ENCODE measurements at places on chromosomes 5 and 9.
A peak's percentile ranks its signal among the peaks of the same experiment; 100 is the strongest.

- no peak for DNase-seq
Observed at GRCh38 chr9:137720571-137721110, 101.8 kb downstream of the EHMT1 start.

GRCh38 chr5:135952683-135953082 lies 2.1 kb downstream of the LECT2 start:
- DNase-seq = no peak

DNA sequence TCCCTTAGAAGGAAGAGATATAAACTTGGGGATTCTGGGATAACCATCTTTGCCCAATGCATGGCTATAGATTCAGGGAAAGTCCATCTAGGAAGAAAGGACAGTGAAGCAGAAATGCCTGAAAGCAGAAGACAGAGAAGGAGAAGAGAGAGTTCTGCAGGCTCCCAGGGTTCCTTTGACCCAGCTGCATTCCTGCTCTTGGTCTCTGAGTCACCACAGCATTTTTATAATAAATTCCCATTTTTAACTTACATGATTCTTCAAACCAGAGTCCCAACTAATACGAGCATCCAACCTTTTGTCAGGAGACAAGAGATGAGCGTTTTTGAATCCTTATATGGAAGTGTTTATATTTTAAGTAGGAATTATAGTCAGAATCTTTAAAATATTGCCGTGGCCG lies 12.0 kb upstream of the AOPEP start:
- DNase-seq = no peak

DNA sequence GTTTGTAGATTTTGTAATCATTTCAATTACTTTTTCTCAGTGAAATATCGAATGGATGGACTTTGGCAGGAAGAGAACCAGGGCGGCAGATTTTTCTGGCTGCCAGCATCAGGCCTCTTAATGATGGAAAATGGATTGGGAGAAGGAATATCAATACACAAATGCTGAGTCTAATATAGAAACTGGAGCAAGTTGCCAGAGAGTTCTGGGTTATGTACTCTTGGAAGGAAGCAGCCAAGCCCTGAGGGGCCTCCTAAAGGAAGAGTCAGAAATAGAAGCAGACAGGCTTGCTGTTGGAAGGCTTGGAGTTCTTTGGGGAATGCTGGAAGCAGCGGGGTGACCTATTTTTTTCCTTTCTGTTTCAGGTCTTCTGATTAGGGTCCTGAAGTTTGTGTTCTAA lies 428.6 kb downstream of the DMAC1 start:
- DNase-seq = no peak

DNA sequence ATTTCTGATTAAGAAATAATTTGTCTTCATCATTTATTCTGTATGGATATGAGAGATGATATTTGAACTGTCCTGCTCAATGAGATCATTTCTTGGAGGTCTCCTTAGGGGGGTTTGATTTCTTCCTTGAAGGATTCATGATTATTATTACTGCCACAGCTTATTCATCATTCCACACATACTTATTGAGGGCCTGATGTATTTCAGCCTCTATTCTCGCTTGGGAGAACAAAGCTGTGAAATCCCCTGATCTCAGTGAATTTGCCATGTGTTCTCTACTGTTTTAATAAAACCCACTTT lies 36.9 kb downstream of the PARP8 start:
- DNase-seq = no peak

DNA sequence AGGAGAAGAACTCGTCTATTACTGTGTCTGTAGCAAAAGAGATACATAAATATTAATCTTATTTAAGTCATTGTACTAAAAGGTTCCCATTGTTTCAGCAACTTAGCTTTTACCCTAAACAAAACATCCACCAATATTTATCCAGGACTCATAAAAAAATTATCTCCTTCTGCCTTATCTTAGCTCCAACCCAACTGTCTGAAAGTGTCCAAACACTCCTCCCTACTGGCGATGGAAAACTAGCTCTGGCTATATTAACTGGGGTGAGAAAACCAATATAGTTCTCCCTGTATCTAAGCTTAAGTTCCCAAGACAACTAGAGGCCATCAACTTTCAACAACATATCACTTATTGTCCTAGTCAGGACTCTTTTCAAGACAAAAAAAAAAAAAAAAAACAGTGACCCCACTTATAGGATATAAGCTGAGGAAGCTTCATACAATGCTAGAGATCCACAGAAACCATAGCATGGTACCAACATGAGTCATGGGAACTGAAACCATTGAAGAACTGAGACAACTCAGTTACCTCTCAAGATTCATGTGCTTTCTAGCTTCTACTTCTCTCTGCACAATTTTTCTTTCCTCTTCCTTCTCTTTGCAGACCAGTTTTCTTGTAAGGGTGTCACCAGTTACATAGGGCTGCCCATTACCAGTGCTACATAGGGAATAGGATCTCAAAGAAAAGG lies 150.7 kb upstream of the RASA1 start:
- peak; percentile 59 for DNase-seq

DNA sequence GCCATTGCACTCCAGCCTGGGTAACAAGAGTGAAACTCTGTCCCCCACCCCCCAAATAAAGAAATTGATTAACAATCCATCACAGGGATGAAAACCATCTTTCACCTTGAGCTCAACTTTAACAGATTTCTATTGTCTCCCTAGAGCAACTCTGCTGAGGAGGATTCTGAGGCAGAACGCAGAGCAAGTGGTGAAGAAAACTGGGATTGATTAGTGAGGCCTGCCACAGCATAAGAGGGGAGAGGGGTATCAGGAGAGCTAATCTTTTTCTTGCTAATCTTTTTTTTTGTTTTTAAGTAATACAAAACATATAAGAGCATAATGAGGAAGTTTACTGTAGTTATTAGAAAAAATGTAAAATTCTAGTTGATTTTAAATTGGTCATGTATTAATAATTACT lies 8.9 kb downstream of the TXNDC8 start:
- no peak for DNase-seq

GRCh38 chr5:28403846-28404245 lies 1365.5 kb upstream of the CDH9 start:
- no peak for DNase-seq

DNA sequence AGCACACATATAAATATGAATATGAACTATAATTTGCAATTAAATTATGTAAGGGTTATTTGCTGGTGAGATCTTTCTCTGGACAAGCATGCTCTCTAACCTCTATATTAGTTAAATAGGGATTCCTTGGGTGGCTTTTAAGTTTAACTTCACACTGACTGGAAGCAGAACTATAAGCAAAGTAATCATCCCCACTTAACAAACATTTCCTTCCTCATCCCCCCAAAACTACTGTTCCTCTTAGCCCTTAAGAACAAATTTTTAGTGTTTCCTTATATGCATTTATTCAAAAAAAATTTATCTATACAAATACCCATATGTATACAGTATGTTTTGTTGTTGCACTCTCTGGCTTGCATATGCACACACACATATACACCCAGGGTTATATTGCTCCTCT lies 512.1 kb upstream of the MEF2C start:
- no peak for DNase-seq

DNA sequence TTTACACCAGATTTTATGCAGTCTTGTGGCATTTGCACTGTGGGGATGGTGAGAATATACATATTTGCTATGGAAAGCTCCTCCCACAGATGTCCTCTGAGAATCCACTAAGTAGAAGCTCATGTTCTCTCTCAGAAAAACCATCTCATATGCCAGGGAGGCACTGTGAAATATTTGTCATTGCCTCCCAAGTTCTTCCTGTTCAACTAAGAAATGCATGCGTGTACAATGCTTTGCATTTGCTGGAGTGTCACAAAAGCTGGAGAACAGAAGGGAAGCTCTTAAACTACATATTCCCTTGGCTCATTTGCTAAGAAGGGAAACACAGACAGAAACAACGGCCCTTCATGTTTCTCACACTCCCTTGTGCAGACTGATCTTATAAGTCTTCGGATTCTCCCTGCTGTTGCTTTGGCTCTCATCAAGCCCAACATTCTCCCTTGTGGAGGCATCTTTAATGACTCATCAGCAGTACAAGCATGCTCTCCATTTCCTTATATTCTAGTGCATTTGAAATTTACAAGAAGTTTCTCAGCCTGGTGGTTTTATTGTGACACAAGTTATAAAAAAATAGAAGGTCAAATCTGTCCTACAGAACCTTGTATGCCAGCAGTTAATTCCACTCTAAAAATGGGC lies 220.6 kb downstream of the TRIM36 start:
- DNase-seq = no peak

DNA sequence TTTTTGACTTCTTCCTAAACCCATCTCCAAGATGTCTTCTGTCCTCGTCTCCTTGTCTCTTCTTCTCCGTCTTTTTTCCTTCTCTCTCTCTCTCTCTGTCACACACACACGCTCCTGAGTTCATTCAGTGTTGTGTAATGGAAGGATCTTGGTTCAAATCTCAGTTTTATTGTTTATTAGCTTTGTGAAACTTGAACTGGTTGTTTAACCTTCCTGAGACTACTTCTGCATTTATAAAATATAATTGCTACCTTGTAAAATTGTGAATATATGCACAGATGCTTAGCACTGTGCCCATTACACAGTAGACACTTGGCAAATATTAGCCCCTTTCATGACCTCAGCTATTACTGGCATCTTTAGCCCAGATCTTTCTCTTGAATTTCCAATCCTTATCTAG lies 2.4 kb upstream of the NADK2 start:
- DNase-seq = no peak

DNA sequence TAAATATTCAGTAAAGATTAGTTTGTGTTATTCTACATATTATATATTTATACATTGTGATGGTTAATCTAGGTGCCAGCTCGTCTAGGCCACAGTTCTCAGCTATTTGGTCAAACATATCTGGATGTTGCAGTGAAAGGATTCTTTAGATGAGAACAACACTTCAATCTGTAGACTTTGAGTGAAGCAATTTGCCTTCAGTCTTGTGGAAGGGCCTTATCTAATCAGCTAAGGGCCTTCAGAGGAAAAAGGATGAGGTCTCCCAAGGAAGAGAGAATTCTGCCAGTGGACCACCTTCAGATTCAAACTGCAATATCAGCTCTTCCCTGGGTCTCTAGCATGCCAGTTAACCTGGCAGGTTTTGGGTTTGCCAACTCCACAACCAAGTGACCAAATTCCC lies 112.0 kb downstream of the SH3TC2 start:
- no peak for DNase-seq

DNA sequence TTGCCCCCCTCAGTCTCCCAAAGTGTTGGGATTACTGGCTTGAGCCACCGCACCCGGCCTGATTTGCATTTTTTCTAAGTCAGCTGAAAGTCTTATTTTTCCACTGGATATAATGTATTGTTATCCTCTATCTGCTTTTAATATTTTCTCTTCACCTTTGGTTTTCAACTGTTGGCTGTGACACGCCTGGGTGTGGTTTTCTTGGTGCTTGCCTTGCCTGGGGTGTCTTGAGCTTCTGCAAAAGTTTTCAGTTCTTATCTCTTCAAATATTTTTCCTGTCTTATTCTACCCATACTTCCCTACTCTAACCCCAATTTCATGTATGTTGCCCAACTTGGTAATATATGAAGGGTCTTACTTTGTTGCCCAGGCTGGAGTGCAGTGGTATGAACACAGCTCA lies 4.3 kb upstream of the MXD3 start:
- DNase-seq = no peak

DNA sequence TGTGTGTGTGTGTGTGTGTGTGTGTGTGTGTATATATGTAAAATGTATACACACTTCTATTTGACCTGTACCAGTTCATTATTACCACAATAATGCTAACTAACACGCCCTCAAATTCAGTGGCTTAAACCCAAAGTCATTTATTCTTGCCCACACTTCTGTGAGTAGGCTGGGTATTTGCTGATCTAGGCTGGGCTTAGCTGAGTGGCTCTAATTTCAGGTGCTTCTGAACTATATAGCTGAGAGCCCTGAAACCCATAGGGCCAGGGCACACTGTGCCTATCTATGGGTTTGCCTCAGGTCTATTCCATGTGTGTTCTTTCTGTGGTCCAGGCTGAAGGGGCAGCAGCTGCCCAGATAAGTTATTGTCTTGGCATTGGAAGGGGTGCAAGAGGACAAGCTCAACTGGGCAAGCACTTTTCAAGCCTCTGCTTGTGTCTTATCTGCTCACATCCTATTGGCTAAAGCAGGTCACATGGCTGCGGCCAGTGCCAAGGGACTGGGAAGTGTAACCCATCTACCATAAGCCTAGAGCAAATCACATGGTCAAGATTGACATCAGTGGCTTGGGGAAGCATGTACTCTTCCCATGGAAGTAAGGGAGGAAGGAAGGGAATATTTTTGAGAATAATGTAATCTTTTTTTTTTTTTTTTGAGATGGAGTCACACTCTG lies 139.9 kb downstream of the PALM2AKAP2 start:
- no peak for DNase-seq

DNA sequence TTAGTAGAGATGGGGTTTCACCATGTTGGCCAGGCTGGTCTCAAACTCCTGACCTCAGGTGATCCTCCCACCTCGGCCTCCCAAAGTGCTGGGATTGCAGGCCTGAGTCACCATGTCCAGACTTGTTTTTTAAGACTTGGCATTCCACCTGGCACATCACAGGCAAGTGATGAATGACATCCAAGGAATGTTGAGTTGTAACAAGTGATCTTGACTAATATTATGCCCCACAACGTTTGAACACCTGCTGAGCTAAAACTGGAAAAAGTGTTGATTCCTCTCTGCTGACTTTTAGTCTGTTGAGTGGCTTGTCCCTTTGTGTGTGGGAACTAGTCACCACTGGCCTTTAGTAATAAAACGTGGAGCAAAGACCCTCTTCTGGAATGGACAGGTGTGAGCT lies 54.6 kb downstream of the SUB1 start:
- no peak for DNase-seq

DNA sequence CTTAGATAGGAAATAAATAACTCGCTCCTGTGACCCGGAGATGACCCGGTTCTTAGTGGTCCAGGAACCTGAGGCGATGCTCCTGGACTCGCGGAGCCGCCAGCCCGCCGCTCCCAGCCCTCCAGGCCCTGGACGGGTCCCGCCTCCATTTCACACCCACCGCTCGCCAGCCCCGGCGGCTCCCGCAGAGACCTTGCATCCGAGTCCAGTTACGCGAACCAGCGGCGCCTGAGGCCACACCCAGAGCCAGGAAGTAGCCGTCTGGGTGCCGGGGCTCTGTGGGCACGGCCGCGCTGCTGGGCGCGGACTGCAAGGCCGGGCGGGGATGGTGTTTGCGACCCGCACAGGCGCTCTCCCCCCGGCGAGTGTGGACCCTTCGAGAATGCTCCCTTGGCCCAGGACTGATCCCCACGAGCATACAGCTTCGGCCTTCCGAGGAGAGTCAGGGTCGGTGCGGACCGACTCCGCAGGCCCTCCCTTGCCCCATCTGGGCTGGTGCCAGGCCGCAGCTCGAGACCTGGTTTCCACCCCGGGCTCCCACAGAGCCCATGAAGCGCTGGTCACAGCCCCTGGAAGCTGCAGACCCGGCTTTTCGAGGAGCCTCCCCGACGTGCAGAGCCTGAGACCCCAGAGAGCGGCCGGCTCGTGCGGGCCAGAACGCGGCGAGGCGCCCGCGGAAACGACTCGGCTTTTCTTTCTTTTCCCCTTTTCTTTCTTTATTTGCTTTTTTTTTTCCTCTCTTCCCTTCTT lies 5.2 kb upstream of the BARX1 start:
- no peak for DNase-seq

DNA sequence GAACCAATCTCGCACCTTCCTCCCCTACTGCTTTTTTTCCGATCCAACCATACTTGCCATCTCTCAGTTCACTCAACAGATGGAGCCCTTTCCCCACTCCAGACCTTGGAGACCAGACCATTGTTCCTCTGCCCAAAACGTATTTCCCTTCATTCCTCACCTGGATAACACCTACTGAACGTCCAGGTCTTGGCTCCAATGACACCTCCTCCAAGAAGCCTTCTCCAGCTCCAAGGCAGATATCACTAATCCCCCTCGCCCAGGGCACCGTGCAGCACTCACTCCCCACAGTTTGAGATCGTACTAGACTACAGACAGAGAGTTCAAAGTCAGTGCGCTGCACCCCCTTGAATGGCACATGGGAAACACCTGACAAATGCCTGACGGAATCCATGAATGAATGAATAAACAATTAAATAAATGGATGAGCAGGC lies 47.1 kb upstream of the AKNA start:
- DNase-seq = peak; percentile 54
